ENCODE measurements at places on chromosomes 5 and 9.

GRCh38 chr5:43034591-43034968 lies 5.5 kb downstream of the ANXA2R start:
- no peak for DNase-seq

DNA sequence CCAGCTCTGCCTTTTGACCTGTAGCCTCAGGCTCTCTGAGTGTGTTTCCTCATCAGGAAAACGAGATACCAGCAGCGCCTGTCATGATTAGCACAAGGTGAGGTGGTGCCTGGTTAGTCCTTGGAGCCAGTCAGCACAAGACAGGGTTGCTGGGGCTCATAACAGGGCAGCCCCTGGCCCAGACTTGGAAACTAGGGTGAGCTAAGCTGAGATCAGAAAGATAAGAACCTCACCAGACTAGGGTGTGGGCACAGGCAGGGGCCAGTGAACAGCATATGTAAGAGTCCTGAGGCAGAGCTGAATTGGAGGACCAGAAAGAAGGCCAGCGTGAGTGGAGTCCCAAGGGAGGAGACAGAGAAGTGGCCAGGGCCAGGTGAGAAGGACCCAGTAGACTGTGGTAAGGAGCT lies 42.7 kb upstream of the FUBP3 start:
- DNase-seq: no peak

GRCh38 chr5:177064500-177065277 lies 22.0 kb upstream of the FGFR4 start:
- no peak for DNase-seq

DNA sequence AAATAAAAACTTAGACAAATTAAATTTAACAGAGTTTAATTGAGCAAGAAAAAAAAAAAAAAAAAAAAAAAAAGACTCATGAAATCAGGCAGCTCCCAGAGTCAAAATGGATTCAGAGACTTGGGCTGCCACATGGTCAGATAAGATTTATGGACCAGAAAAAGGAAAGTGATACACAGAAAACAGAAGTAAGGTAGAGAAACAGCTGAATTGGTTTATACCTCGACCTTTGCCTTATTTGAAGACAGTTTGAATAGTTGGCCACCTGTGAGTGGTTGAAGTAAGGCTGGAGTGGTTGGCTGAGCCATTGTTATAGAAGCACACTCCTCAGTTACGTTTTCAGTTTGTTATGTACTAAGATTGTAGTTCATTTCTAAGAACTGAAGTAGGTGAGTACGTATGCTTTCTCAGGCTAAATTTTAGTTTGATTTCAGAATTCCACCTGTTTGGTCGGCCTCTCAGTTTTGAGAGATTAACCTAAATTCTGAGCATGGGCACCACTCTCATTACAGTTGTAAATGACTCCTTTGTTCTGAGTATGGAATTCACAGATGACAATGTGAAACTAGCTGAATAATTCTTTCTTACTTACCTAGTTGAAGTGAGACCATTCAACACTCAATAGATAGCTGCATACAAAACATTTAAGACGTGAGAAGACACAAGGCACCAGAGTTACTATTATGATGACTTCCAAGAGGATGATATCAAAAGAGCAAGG lies 149.0 kb downstream of the AOPEP start:
- DNase-seq: no peak

- no peak for DNase-seq
These were observed 17.9 kb downstream of the ANKRD55 start for GRCh38 chr5:56215019-56215830.

DNA sequence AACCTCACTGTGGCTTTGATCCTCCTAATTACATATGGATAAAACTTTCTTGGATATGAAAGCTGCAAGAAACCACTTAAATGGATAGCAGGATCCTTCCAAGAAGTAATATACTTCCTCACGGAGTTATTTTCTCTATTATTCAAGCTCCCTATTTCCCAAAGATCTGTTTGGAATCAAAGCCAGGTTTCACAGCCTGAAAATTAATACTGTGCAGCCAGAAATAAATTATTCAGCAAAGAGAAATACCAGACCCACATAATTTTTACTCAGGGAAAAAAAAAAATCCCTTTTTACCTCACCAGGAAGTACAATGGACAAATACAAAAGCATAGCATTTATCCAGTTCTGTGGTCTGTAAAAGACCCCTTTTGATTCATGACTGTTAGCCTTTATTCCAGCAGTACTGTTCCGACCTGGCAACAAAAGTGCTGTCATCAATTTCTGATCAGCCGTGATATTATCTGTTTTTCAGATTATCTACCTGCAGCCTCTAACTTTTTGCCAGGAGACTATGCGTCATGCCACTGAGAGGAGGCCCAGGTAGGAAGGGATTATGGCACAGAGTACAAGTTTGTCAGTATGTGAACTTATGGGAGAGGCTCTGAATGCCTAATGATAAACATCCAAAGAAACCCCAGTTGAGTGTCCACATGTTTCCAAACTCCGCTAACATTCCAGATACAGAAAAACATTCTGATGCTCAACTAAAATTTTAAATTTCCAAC lies 57.0 kb downstream of the FBN2 start:
- no peak for DNase-seq
